ENCODE measurements at places on chromosomes 1 and 21.

DNA sequence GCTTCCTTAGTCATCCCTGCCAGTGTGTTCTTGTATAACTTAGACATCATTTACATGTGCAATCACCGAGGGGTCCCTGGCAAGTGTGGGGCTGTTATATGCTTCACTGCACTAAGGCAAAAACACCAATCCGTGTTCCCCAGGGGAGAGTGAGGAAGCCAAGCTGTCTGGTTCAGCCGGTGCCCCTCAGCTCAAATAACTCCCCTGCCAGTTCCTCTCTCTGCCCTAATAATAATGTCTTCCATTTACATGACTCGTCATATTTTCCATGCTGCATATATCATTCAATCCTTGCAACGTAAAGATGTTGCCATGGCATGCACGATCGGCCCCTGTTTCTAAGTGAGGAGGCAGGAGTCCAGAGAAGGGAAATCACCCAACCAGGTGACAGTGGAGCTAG, 24.4 kb upstream of the NDC1 start:
- DNase-seq = no peak

DNA sequence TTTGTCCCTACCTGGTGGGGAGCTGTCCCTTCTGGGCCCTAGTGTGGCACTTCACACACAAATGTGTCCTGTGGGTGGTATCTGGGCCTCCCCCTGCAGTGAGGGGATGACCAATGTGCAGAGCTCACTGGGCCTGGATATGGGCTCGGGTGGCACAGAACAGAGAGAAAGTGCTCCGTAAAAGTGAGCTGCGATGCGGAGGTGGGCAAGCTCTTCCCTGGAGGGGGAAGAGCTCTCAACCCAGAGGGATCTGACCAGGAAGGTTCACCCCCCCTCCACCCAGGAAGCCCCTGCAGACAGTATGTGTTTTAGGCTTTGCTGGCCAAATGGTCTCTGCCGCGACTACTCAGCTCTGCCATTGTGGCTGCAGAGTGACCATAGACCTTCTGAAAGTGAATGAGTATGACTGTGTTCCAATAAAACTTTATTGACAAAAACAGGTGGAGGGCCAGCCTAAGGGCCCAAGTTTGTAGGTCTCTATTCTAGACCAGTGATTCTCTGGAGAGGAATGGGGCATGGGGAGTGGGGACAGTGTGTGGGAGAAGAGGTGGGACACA, 8.6 kb upstream of the ITGB2 start:
- DNase-seq = no peak

DNA sequence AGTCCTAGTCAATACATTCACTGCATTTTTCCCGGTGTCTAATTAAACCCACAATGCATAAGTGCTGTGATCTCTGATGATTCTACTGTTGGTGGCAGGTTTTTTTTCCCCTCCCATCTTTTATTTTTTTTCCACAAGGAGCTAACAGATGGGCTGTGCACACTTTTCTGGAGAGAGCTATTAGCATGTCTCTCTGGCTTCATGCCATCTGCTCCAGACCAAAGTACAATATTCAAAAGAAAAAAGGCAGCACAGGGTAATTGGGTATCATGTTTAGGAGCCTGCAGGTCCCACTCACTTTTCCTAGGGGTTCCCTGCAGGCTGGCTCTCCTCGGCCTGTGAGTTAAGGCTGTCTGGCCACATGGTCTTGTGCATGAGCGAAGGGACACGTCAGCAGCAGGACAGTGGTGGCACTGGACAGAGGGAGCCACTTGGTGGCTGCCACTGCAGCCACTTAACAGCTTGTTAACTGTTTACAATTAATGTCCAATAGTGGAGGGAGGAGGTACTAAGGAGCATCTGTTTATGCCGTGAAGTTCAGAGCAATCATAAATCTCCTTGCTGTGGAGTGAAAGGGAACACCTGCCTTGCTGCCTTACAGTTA, 53.5 kb upstream of the C8B start:
- DNase-seq = no peak

DNA sequence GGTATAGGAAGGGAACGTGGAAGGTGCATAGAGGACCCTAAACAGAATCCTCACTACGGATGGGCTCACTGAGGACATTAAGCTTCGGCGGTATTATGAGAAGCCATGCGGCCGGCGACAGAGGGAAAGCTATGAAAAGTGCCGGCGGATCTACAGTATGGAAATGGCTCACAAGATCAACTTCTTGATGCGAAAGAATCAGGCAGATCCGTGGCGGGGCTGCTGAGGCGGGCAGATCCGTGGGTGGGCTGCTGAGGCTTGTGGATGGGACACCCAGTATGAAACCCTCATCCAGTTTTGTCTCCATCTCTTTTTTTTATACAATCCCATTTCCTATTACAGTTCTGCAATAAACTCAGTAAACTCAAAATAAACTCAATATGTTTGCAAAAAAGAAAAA, 95.8 kb downstream of the CRB1 start:
- DNase-seq = no peak

DNA sequence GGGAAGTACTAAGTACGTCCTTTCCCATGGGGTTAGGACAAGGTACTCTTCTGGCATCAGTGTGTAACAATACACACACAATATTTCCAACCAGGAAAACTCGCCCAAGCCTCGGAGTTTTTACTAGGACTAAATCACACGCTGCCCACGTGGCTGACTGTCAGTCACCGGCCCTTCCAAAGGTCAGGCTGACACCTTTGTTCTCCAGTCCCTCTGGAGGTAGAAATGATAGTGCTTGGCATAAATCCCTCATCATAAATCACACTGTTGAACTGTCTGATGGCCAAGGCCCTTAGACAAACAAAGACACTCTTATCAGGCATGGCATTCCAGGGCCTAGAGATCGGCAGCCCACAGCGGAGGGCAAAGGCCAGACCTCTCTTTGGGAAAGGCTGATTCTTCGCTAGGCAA, 16.9 kb upstream of the SLAMF9 start:
- DNase-seq = no peak

GRCh38 chr1:78377356-78377928, 113.3 kb upstream of the PTGFR start:
- no peak for DNase-seq

- DNase-seq = peak; percentile 68
Observed at GRCh38 chr1:15966081-15966955, 9.6 kb downstream of the ZBTB17 start.

DNA sequence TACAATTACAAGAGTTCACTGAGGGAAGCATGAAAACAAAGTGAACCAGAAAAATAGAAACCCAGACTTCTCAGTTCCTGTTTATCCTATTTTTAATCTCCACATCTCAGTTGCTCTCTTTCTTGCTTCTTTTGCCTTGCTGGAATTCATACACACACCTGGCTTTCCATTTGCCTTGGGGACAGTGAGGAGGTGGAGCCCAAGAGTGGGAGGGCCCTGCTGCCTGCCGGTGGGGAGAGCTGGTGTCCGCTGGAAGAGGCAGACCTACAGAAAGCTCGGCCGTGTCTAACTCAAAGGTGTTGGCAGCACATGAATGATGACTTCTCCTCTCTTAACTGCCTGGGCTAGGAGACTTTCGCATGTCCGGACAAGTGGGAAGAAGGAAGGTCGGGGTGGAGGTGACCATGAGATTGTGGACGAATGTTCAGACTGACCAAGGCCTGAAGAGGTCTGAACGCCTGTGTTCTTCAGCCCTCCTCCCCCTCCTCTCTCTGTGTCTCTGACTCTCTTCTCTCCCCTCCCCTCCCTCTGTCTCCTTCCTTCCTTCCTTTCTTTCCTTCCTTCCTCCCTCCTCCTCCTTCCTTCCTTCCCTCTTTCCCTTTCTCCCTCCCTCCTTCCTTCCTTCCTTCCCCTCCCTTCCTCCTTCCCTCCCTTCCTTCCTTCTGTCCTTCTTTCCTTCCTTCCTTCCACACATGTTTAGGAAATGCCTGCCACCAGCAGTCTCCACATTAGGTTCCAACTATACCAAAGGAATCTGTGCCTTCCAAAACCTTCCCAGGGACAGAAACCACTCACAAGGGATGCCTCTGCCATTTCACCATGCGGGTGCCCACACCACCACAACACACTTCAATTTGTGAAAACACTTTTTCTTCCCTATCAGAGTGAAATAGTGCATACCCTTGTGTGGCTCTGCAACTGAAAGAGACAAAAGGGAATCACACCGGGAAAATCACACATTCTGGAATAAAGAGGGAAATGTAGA, 157.3 kb upstream of the RUNX1 start:
- no peak for DNase-seq

DNA sequence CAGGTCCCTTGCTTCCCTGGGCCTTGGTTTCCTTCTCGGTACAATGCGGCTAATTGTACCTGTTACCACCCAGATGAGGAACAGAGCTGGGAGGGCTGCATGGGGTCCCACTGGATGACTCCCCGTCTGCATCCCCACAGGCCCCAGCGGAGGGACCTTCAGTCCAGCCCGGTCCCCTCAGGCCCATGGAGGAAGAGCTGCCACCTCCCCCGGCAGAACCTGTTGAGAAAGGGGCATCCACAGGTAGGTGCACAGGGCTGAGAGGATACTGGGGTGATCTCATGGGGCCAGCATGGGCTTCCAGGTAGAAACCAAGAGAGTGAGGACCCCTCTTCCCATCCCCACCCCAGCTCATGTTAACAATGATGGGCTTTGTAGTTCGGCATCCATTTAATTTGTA, 9.8 kb downstream of the FBLIM1 start:
- no peak for DNase-seq

- no peak for DNase-seq
Observed at GRCh38 chr1:54490361-54491248, 57.4 kb upstream of the ACOT11 start.

- DNase-seq = no peak
Observed at GRCh38 chr1:68811806-68812205, 314.9 kb upstream of the DEPDC1 start.

DNA sequence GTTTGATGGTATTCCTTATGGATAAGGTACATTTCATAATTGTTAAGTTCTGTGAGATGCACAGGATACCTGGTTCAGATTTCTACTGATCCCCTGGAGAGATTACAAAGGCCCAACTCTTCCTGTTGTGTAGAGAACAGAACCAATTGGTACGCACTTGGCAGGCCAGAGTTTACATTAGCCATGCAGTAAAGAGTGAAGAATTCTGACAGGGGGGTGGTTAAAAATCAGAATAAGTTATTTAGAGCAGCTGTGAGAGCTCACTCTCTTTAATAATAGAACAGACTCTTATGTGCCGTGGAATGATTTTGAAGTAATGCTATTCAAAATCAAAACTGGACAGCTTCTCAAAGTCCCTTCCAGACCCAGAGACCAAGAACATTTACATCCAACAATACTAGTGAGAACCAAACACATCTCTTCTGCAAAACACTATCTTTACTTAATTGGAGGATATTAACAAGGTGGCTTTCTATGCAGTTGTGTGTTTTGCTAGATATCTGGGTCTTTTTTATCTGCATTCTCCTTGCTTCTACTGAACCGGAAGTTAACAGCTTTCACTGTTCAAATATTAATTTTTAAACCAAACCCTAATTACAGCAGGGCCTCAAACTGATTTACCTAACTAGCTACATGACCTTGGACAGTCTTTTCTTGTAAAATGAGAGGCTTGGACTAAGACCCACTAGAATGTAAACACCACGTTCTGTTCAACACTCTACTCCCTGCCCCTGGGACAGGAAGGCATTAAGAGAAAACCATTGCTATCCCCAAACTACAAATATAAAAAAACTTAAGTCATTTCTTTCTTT, 4.0 kb downstream of the USP24 start:
- DNase-seq = no peak

GRCh38 chr1:29412591-29412990, 176.3 kb downstream of the PTPRU start:
- DNase-seq = no peak

- no peak for DNase-seq
Observed at GRCh38 chr1:46289976-46290375, 13.4 kb downstream of the LRRC41 start.

DNA sequence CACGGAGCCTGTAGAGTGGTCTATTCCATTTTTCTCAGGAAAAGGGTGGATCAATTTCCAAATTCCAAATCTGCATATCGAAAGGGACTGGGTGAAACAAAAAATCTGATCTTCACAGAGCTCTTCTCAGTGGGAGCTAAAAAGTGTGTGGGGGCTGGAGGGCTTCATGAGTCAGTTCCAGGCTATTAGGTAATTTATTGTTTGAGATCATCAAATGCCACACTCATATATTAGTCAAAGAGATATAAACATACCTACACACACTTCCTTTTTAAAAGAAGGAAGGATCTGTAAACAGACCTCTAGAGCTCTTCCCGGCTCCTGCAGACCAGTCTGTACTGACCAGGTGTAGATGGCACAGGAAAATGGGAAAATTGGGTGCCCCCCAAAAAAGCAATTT, 175.4 kb downstream of the ZBTB18 start:
- DNase-seq = no peak

GRCh38 chr1:160954158-160955104, at the start of gene ITLN2:
Gene ITLN2 (minus strand): TSS chr1:160954809. CDS start chr1:160954741, 68 bp downstream.
- peak; percentile 57 for DNase-seq

DNA sequence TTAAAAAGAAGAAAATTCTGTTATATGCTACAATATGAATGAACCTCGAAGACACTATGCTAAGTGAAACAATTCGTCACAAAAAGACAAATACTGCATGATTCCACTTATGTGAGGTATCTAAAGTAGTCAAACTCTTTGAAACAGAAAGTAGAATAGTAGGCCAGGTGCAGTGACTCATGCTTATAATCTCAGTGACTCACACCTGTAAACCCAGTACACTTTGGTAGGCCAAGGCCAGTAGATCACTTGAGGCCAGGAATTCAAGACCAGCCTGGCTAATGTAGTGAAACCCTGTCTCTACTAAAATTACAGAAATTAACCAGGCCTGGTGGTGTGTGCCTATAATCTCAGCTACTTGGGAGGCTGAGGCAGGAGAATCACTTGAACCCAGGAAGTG, 25.7 kb downstream of the EPHA10 start:
- DNase-seq = no peak

DNA sequence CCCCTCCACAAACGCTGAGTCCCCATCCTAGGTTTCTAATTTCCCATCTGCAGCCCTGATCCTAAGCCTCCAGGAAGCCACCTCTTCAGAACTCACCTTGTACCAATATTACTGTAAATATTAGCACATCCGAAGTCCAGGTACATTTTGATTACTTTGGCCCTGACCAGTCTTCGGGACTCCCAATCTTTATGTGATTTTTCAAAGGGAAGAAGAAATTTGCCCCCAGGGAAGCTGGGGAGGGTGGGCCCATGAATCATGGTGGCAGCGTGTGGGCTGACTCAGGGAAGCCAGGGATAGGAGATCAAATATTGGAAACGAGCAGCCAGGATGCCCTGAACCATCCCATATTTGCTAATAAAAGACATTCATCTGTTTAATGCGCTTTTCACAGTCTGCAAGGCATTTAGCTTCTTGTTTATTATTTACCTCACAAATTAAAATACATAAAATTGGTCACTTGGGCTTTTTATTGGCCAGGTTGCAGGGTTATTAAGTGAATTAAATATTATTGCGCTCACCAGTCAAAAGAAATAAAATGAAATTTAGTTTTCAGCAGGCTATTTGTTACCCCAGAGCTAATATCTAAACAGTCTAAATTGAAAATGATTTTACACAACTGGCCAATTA, 46.6 kb downstream of the KIAA0040 start:
- no peak for DNase-seq

- no peak for DNase-seq
Observed at GRCh38 chr1:74812180-74812541, 79.2 kb downstream of the TYW3 start.

DNA sequence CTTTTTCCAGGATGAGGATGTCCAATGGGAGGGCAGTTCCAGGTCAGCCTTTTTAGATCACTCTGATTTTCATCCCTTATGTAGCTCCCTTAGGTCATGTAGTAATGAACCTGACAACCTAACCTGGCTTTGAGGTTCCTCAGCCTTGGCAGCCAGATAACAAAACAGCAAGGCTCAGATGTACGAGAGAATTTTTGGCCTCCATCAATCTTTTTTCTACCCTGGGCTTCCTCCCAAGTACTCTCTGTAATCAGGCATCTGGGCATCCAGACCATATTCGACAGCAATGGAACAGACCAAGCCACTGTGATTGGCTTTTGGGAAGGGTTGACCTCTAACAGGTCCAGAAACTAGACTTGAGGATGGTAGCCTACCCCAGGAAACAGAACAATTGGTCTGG, 38.6 kb downstream of the KCNH1 start:
- no peak for DNase-seq
